ENCODE measurements at places on chromosomes 2 and 18.

- DNase-seq, result no peak
Observed at GRCh38 chr2:58448065-58448507, 207.0 kb upstream of the FANCL start.

DNA sequence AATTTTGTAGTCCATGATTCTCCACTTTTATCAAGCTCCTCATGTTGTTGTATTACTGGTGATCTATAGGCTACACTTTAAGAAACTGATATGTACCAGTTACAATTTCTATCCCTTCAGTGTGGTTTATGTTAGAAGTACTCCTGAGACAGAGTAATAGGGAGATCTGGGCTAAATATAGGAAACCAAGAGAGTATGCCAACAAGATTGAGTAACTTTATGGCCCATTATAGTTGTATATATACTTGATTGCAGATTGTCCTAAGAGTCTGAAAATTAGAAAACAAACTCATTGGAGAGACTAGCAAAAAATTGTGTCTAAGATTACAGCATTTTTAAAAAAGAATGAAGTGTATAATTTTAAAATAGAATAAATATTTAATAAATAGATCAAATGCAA is 605.6 kb downstream of the XIRP2 start:
- DNase-seq, result no peak

GRCh38 chr2:4579977-4580376 is 876.6 kb downstream of the DCDC2C start:
- no peak for DNase-seq

GRCh38 chr2:114456566-114456965 is 14.1 kb downstream of the DPP10 start:
- no peak for DNase-seq

DNA sequence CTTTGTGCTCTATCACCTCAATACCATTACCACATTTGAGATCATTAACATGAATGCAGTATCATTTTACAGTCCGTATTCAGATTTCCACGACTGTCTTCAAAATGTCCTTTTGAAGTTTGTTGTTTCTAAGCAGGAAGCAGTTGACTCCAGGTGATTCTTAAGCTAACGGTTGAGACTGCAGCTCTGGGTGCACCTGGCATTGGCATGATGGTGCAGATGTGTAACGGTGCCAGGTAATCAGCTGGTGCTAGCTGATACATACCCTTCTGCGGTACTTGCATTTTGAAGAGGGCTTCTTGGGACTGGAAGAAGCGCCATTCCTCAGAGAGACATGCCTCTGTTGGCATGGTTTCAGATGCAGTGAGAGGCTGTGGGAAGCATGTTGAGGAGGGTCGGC is 19.5 kb downstream of the SIGLEC15 start:
- DNase-seq, result no peak

DNA sequence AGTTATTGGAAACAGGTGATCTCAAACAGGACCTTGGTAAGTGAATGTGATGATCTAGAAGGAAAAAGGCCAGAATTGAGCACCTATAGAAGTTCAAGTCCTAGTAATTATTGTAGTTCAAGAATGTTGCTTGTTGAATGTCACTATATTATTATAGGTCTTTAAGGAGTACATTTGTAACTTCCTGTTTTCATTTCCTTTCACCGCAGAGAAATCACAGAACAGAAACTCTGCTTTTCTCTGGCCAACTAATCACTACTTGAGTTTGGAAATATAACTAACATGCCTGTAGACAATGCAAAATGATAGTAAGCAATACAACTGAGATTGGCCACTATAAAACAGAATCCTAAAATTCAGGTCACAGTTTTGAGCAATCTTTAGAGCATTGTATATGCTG is 61.8 kb upstream of the EFEMP1 start:
- DNase-seq, result no peak

DNA sequence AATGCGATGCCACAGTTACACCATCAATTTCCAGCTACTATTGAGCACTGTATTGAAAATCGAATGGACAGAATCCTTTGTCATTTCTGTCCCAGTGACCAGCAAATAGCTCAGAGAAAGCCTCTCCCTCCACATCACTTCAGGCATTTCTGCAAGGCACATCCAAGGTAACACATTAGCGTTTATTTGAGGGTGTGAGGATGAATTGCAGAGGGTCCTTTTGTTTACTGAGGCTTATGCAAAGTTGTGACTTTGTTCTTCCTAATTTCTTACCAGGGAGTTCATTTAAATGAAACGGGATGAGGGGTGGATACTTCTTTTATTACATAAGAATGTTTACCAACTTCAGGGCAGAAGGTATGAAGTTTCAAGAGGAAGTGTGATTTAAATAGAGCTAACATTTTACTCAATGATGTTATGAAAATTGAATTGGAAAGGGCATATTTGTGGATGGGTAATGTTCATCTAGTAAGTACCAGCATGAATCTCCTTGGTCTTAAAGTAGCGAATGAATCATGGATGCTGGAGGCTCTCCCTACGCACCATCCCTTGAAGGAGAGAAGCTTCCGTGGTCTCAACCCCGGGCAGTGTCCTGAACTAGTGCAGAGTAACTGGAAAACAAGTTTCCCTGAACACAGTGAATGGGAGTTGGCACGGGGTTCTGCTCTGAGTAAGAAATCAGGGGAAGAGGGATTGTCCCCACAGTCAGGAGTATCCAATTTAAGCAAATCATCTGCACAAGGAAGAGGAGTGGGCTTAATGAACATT is 756.5 kb downstream of the GALR1 start:
- no peak for DNase-seq

DNA sequence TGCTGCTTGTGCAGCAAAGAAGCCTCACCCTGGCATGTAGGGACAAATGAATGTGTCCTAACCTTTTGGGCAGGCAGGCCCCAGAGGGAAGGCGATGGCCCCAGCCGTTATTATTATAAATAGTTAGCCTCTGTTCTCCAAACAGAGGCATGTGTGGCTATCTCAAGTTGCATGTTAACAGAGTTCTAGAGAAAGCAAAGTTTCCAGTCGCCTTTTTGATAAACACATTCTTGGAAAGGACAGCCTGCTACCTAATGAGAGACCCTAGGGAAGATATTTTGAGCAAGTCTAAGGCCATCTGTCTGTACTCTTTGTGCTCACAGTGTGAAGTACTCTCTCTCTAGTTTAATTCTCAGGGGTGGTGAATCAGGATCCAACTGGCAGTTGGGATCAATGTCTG is 97.4 kb upstream of the FHL2 start:
- DNase-seq, result no peak

- DNase-seq, result no peak
Observed at GRCh38 chr2:121335294-121336290, 50.6 kb upstream of the TFCP2L1 start.

DNA sequence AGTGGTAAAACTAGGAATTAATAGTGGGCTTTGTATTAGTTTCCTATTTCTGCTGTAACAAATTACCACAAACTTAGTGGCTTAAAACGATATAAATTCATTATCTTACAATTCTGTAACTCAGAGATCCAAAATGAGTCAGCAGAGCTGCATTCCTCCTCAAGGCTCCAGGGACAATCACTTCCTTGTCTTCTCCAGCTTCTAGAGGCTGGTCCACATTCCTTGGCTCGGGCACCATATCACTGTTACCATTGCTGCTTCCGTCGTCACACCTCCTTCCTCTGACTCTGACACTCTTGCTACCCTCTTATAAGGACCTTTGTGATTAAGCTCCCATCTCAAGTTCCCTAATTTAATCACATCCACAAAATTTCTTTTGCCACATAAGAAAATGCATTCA is 567.8 kb upstream of the KLHL29 start:
- no peak for DNase-seq

DNA sequence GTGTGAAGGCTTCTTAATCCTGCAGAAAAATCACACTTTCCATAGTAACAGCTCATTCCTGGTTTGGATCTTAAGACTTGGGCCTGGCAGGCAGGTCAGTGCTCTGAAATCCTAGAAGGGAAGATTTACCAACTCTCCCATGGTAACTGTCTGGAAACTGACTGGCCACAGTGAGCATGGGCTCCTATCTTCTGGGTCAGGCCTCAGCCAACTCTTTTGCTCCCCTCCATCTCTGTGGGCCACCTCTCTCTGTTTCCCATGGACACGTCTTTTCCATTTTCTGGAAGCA is 86.7 kb downstream of the ACAA2 start:
- DNase-seq, result no peak
